GM13977 (cell line): ENCODE measurements at places on chromosomes 7 and 10.

GRCh38 chr10:72068901-72069446 lies 19.4 kb downstream of the SPOCK2 start:
- no peak for DNase-seq

DNA sequence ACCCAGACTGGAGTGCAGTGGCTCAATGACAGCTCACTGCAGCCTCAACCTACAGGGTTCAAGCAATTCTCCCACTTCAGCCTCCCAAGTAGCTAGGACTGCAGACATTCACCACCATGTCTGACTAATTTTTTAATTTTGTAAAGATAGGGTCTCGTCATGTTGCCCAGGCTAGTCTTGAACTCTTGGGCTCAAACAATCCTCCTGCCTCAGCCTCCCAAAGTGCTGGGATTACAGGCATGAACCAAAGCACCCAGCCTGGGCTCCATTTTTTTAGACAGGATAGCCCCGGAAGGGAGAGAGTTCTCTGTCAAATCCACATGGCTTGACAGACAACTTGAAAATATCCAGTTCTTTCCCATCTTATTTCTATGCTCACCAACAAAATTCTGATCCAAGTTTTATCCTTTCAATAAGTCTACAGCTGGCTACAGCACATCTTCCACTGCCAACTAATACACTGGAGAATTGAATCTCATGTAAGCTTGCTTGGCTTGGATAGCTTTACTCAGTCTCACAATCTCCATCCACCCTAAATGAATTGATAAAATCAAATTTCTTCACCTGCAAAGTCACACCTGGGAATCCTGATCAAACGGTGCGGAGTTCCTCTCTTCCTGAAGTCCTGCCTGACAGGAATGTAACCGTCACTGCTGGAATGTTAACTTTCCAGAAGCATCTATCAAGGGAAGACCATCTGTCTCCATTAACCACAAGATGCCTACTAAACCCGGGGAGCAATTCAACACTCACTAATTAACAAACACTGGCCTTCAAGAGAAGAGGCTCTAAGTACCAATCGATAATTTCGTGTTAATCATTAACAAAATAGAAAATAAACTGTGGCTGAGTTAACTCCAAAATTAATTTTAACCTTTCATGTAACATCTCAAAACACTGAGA lies 239.7 kb upstream of the MKLN1 start:
- DNase-seq: no peak

DNA sequence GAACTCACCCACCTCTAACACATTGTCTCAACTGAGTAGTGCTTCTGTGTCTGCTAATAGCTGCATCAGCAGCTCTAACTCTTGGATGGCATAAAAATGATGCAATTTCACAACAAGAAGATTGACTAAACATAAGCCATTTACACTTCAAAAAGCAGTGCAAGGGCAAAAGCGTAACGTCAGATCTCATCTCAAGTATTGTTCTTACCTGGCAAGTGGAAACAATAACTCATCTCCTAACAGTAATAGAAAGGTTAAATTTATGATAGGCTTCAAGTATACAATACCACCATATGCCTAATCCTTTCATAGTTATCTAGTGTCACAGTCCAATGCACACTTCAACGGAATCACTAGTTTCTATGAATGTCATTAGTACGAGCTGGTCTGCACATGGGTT lies 14.8 kb downstream of the TPK1 start:
- DNase-seq: peak; percentile 19

DNA sequence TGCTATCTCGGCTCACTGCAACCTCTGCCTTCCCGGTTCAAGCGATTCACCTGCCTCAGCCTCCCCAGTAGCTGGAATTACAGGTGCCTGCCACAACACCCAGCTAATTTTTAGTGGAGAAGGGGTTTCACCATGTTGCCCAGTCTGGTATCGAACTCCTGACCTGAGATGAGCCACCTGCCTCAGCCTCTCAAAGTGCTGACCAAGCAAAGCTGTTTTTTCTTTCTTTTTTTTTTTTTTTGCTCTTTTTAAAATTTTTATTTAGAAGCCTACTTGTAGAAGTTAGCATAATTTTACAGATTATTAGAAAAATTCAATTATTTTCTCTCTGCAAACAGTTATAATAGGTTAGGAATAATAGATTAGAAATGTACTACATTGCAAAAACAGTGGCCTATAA lies 1.2 kb upstream of the FGFBP3 start:
- no peak for DNase-seq

- no peak for DNase-seq
Measured at GRCh38 chr7:16463949-16464715, 1.4 kb downstream of the SOSTDC1 start.

DNA sequence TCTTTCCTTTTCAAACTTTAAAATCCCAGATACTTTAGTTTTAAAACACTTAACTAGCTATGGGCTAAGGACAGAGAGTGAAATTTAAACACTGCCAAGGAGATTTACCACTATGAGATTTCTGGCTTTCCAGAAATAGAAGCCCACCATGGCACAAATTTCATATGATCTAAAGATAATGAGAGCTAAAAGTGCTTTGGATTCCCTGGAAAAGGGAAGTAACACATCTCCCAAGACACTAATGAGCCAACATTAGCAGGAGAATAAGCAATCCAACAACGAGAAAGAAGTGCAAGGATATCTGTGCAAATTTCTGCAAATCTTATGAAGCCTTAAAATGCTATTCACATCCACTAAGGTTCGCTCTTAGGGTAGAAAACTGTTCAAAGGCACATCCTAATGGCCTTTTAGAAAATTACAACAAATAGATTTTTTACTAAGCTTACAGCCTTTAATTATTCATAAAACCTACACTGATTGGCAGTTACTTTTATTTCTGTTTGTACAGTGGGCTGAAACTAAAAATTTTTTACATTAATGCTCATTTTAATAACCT lies 100.3 kb downstream of the RAPGEF5 start:
- no peak for DNase-seq

DNA sequence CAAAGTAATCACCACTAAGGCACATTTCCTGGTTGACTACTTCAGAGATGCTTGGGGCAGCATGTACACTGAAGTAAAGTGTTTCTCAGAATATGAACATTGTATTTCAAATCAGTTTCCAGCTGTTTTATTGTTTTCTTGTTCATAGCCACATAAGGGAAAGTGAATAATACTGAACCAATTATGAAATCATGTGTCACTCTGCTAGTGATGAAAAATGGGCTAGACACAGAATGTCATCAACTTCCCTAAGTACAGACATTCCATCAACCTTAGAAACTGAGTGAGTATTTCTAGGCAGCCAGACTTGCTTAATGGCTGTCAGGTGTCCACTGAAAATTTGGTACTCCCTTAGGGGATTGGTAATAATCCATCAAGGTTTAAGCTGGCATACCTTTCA lies 603.5 kb downstream of the ARL4A start:
- DNase-seq: no peak

DNA sequence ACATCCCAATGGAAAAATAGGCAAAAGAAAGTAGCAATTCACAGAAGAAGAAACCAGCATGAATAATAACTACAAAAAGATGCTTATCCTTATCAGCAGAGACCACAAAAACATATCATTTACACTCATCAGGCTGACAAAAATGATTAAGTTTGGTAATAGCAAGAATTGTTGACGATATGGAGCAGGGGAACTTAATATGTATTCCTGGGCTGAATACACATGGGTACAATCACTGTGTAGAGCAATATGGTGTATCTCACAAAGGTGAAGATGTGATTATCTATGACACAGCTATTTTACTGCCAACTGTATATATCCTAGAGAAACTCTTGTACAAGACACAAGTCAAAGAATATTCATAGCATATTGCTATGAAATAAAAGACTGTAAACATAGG lies 141.8 kb upstream of the NOBOX start:
- DNase-seq: no peak

DNA sequence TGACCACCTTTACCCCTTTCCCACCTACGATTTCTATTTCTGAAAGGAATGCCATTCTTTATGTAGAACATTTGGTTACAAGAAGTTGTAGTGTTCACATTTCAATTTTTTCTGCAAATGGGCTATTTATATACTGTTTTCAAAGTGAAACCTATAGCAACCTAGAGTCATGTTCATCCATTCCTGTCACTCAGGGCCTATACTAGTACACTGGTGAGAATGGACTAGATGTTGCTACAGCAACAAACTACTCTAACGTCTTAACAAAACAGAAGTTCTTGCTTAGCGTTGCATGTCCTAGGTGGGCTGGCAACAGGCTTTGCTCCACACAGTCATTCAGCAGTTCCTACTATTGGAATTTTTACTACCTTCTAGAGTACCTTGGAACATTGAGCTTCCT lies 16.3 kb downstream of the CASD1 start:
- no peak for DNase-seq

DNA sequence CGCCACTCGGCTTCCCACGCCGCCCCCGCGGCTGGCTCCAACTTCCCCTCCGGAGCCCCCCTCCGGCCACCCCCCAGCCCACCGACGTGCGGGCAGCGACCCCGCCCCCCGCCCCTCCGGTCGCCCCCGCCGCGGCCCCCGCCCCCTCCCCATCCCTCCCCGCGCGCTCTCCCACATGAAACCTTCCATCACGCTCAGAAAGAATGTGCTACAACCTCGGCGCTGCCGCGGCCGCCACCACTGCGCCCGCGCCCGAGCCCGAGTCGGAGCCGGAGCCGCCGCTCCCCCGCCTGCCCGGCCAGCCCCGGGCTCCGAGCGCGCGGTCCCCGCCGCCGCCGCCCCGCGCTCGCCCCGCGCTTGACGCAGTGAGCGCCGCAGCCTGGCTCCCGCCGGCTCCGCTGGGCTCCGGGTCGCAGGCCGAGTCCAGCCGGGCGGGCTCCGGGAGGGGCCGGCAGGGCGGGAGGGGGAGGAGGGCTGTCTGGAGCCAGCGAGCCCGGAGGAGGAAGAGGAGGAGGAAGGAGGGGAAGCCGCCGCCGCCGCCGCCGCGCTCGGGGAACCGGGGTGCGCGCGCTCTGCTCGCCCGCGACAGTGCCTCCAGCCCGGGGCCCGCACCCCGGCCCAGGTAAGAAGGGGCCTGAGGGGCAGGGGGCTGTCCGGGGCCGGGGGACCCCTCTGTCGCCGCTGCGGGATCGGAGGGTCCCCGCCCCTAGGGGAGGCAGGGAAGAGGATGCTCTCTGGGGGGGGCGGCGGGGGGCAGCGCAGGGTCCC lies 4.3 kb upstream of the ELFN1 start:
- peak; percentile 73 for DNase-seq

- DNase-seq: no peak
Measured at GRCh38 chr7:25077096-25077495, 48.0 kb downstream of the CYCS start.

DNA sequence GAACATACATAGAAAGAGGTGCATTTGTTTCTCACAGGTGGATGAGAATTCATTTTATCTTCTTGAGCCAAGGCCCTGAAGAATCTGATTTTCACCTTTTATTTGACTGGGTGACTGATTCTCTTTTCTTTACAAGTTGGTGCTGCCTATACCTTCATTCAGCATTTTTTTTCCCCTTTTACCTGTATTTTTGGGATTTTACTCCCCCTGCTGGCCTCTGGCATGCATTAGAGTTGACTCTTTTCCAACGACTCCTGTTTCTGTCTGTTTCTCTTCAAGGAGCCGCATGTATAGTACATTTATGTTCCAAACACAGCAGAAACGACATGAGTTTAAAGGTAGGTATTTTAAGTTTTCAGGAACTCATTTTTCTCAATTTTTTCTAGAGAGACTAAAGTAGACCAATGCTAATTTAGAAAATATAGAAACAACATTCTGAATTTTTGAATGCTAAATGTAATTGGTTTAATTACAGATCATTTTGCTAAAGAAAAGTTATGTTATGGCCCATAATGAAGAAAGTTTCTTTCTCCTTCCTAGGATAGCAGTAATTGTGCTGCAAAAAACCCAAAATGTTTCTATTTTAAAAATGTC lies 149.8 kb upstream of the HDAC9 start:
- DNase-seq: no peak

GRCh38 chr10:50310560-50311174 lies 59.4 kb upstream of the ASAH2 start:
- DNase-seq: no peak

- DNase-seq: no peak
Measured at GRCh38 chr7:18117482-18117881, 89.8 kb upstream of the PRPS1L1 start.

- DNase-seq: no peak
Measured at GRCh38 chr7:103919272-103919868, 70.1 kb downstream of the RELN start.
